ENCODE measurements at places on chromosomes 3 and 15.

GRCh38 chr3:190989218-190989617, 126.7 kb upstream of the GMNC start:
- DNase-seq, result no peak

DNA sequence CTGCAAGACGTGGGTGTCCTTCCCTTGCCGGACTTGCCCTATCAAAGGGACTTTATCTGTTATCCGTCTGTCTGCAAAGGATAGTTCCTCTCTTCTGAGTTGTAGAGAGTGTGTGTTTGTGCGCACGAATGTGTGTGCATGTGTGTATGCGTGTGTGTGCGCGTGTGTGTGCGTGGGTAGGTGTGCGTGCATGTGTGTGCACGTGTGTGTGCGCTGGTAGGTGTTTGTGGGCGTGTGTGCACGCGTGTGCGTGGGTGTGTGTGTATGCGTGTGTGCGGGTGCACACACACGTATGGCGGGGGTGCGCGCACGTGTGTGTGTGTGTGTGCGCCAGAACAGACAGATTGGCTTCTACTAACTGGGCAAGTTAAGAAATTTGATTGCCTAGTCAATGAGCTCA, 4.1 kb upstream of the BMF start:
- DNase-seq, result no peak

- peak; percentile 58 for DNase-seq
Observed at GRCh38 chr3:173065543-173065981, 75.5 kb downstream of the SPATA16 start.

GRCh38 chr15:70627734-70628548, 135.4 kb downstream of the UACA start:
- DNase-seq, result peak; percentile 66

- no peak for DNase-seq
Observed at GRCh38 chr3:194935061-194935460, 249.4 kb downstream of the FAM43A start.

- DNase-seq, result no peak
Observed at GRCh38 chr3:173933113-173933512, 535.6 kb downstream of the NLGN1 start.

DNA sequence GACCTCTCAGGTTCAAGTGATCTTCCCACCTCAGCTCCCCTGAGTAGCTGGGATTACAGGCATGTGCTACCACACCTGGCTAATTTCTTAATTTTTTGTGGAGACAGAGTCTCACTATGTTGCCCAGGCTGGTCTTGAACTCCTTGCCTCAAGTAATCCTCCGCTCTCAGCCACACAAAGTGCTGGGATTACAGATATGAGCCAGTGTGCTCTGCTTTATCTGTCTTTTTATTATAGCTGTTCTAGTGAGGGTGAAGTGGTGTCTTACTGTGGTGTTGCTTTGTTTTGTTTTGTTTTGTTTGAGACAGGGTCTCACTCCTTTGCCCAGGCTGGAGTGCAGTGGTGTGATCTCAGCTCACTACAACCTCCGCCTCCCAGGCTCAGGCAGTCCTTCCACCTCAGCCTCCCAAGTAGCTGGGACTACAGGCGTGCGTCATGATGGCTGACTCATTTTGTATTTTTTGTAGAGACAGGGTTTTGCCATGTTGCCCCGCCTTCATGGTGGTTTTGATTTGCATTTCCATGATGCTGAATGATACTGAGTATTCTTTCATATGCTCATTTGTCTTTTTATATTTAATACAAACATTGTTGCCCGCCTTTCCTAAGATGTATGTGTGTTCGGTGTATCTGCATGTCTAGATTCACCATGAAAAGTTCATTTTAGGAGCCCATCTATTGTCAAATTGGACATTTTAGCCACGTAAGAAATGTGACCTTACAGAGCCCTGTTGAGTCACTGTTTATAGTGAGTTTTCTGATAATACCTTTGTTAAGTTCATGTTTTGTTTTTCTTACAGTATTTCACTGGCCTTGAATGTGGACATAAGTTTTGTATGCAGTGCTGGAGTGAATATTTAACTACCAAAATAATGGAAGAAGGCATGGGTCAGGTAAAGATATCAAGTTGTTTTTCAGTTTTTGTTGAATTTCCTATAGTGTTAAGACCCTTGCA, 80.6 kb downstream of the ARIH1 start:
- DNase-seq, result peak; percentile 79

- peak; percentile 58 for DNase-seq
Observed at GRCh38 chr15:81015621-81016488, 15.1 kb downstream of the TLNRD1 start.

DNA sequence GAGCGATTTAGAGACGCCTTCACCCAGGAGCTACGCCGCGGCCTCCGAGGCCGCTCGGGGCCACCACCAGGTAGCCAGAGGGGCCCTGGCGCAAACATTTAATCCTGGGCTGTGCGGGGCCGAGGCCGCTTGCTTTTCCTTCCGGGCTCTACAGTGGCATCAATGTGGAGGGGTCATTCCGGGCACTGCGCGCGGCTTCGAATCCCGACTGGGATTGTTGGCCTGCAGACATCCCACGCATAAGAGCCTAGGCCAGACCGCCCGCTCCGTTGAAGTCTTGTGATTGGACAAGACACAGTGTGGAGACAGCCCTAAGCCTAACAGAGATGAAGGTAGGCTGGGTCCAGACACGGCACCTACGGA, 568 bp upstream of the NCBP2 start:
- DNase-seq, result no peak

- no peak for DNase-seq
Observed at GRCh38 chr15:66862111-66862939, 160.3 kb downstream of the SMAD6 start.

DNA sequence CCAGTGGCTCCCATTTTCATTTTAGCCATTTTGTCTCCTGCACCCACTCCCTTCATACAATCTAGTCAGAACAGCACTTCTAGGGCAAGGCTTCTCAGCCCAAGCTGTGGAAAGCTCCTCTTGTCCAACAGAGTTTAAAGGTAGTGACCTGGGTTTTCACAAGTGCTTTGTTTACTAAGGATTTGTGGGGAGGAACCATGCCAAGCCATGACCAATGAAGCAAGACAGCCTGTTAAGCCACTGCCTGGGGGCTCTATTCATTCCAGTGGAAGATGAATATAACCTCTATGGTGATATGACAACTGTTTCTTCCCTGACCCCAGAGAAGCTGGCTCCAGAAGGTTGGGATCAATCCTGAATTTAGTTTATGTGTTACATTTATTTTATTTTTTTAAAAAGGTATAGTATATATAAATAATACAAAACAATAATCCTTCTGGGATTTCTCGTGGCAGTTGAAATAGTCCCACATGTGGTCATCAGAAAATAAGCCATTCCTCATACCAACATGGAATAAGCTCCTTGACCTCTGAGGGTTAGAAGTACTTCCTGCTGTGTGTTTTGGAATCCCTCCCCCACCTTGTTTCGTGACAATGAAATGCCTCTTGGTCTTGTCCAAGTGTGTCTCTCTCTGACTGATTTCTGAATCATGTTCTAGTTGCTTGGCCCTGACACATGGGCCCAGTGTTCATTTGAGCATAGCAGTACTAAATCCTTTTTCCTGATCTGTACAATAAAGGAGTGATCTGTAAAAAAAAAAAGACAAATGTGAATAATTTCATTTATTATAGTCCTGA, 13.3 kb upstream of the THUMPD3 start:
- DNase-seq, result peak; percentile 73

GRCh38 chr3:14266361-14266760, 87.7 kb downstream of the LSM3 start:
- DNase-seq, result peak; percentile 91

DNA sequence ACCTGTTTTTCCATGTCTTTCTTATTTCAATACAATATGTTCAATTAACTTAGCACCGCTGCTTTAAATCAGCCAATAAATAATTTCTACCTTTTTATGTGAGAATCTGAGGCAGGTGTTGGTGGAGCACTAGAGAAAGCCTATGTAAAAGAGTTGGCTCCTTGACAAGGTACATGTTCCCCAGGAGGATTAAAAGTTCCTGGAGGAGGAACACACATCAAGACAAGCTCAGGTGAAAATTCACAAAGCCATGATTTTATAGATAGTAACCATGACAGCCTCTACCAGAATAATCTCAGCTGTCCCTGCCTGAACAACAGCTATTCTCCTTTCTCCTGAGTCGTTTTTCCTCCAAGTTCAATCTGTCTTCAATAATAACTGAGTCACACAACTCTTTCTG, 3.4 kb upstream of the ZBED2 start:
- no peak for DNase-seq

DNA sequence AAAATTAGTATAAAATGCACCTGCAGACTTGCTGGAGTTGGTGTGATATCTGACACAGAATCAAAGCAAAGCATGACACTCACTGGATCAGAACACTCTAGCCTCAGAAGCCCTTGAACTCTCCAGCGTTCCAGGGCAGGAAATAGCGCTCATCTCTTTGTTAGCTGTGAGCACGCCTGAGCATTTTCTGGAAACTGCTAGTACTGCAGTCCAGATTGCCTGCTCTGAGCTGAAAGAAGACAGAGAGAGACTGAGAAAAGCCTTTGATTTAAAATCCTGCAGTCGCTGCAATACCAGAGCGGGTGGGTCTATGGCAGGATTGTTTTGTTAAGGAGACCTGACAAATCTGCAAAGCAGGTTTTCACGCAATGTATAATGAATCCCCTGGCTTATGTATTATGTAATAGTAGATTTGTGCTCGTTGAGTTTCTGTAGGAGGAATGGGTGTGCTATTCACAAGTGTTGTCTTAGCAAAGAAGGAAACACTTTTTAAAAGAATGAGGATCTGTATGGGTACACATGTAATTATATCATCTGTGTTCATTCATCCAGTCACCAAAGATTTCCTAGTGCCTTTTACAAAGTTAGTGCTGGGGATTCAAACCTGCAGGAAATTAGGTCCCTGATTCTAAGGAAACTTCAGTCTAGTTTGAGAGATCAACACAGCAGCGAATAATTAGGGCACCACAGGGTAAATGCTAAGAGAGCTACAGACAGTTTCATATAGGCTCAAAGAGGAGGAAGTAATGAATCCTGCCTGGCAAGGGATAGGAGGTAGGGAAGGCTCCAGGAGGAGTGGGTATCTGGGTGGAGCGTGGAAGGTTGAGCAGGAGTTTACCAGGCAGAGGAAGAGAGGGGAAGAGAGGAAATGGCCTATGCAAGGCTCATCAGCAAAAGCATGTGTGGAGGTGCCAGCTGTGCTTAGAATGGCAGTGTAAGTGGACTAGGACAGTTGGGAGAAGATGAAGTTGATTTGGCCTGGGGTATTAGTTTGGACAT, 26.1 kb upstream of the MGLL start:
- DNase-seq, result peak; percentile 33

DNA sequence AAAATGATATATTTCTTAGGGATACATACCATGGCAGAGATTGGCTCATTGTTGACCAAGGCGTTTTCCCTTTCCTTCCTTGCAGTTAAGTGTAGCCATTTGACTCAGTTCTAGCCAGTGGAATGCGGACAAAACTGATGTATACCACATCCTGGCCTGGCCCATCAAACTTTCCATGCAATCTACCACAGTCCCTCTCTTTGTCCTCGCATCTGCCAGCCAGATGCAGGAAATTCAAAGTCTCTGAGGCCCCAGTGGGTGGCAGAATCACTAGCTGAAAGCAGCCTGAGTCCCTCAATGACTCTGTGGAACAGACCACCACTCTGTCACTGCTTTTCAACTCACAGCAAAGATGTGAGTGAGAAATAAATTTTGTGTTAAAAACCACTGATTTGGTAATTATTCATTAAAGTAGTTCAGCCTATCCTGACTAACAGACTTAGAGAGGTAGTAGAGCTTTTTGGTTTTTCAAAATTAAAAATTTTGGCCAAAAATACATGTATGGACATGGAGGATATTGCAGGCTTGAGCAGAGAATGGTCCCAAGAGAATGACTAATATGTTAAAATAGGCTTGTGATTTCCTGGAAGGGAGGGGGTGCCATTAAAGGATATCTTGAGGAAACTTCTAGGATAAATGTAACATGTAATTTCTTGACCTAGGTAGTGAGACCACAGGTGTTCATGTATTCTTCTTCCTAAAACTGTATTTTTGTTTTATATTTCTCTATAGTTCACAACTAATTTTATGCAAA, 10.9 kb downstream of the LRRFIP2 start:
- peak; percentile 53 for DNase-seq

DNA sequence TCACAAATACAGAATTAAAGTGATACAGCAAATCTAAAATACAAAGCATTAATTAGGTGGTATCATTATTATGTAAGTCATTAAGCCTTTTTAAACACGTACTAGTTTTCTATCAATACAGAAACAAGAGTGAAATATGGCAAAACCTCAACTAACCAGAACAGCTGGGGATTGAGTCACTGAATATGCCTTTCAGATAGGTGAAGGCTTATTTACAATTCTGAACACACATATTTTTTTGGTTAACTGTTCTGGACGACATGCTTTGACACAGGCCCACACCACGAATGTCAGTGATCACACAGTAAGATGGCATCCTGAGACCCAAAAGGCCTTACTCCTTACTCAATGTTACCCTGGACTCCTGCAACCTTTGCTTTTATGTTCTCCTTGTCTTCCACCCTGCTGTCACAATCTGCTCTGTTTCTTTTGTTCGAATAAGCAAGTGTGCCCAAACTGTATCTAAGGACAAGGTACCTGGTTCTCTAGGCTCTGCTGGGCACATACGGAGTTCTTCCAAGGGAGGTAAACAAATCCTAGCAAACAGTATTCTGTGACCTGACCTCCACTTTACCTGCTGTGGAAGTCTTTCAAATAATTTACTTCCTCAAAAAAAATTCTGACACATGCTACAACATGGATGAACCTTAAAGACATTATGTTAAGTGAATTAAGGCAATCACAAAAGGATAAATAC, 7.0 kb downstream of the SFMBT1 start:
- DNase-seq, result no peak

GRCh38 chr3:13785853-13786436, 93.9 kb downstream of the WNT7A start:
- DNase-seq, result no peak

GRCh38 chr3:129605922-129606635, 397 bp downstream of the PLXND1 start:
- DNase-seq, result peak; percentile 46
